Muscle of leg (tissue), 16 donors: ENCODE measurements at places on chromosomes 4 and X. TPM values are rescaled to one million over a fixed set of nuclear protein-coding genes. Genes with fewer than 3 reads are reported as not detected.
A peak's percentile ranks its signal among the peaks of the same experiment; 100 is the strongest.

The DCAF12L1 gene
- 1.4 TPM for polyA plus RNA-seq

GRCh38 chrX:101370888-101371504 lies 15.0 kb downstream of the BTK start:
- peak; percentile 12 for DNase-seq

GRCh38 chr4:101153653-101154052 lies 193.7 kb downstream of the PPP3CA start:
- no peak for DNase-seq

The GPRIN3 gene
- polyA plus RNA-seq: 3.0 TPM

GRCh38 chr4:145531223-145531622 lies 49.6 kb downstream of the SMAD1 start:
- DNase-seq: peak; percentile 90

GRCh38 chr4:142330311-142330710 lies 515.8 kb downstream of the INPP4B start:
- DNase-seq: no peak

DNA sequence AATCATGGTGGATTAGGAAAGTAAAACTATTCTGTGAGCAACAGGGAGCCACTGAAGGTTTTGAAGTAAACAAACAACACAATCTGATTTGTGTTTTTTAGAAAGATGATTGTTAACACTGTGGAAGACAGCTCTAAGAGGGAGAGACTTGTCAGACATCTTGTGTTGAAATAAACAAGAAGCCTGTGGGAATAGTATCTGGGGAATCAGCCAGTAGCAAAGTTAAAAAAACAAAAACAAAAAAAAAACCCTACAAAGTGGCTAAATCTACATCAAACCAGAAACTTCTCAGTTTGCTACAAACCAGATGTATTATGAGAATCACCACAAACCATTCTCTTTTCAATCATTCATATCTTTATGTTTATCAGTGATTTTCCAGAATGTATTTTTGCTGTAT lies 125.7 kb upstream of the GPC4 start:
- peak; percentile 54 for DNase-seq

- DNase-seq: peak; percentile 89
Measured at GRCh38 chrX:155027509-155028066, 944 bp downstream of the FUNDC2 start.

- no peak for DNase-seq
Measured at GRCh38 chr4:108427946-108428485, 192.4 kb upstream of the RPL34 start.

The RENBP gene
- polyA plus RNA-seq: 4.3 TPM

- no peak for DNase-seq
Measured at GRCh38 chr4:39524161-39524957, 2.9 kb downstream of the UGDH start.

GRCh38 chrX:39688576-39689375 lies 409.0 kb downstream of the BCOR start:
- peak; percentile 83 for DNase-seq

GRCh38 chrX:119693040-119693995 lies at the start of gene SEPTIN6:
Gene SEPTIN6 (minus strand): TSS chrX:119693168. CDS start chrX:119693105, 63 bp downstream.
- peak; percentile 94 for DNase-seq

The PABPC1L2A gene
- not detected for polyA plus RNA-seq

DNA sequence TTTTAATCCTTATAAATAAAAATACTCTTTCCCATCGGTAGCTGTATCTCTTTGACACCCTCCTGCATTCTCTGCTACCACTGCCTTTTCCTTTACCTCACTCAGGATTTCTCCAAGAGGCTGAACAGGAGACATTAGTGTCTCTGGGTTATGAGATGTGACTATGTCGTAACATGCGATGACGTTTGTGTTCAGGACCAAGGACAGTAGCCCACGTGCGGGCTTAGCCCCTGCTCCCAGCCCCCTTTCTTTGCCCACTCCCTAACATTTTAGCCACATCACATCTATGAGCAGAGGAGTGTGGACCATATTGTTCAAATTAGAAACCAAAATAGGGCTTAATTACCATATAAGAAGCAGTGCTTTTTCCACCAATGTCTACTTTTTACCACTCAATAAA lies 369.3 kb downstream of the FBXW7 start:
- DNase-seq: peak; percentile 36

DNA sequence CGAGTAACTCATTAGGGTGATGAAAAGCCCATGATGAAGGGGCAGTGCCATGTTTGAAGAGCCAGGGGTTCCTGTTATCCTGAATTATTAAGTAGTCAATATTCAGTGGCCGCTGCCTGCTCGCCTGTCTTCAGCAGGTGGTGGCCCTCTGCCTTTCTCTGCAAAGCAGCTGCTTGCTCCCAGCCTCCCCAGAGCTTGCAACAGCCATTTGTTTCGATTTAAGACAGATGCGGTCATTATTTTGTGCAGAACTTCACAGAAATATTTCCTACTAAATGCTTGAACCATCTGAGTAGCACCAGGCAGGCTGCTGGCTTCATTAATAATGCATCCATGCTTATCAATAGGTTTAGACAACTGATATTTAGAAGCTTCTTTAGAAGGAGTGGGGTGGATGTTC lies 104.3 kb upstream of the TTC29 start:
- DNase-seq: peak; percentile 55

DNA sequence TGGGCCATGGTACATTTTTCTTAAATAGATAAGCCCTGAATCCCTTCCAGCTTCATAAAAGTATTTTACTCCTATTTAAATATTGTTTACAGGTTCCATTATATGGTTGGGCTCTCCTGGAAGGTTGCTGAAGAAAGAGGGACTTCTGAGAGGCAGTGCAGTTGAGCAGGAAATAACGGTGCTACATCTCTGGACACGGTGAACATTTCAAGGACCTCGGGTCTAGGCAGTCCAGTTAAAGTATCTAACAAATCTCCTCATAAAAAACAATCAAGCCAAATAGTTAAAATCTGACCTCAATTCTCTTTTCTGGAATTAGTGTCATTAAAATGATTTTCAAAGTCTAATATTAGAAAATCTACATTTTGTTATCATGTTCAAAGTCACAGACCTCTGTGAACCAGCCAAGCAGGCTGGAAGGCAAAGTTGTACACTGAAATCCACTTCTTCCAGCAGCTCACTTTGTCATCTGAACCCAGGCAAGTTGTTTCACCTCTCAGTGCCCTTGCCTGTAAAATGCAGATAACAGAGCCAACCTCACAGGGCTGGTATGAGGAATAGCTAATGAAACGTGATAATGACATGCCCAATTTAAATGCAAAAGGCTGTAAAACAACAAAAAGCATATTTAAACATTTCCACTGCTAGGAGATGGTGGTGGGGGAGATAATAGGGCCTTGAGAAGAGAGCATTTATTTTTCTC lies 267.0 kb upstream of the KLF3 start:
- DNase-seq: no peak

The IDS gene
- 23.3 TPM for polyA plus RNA-seq

DNA sequence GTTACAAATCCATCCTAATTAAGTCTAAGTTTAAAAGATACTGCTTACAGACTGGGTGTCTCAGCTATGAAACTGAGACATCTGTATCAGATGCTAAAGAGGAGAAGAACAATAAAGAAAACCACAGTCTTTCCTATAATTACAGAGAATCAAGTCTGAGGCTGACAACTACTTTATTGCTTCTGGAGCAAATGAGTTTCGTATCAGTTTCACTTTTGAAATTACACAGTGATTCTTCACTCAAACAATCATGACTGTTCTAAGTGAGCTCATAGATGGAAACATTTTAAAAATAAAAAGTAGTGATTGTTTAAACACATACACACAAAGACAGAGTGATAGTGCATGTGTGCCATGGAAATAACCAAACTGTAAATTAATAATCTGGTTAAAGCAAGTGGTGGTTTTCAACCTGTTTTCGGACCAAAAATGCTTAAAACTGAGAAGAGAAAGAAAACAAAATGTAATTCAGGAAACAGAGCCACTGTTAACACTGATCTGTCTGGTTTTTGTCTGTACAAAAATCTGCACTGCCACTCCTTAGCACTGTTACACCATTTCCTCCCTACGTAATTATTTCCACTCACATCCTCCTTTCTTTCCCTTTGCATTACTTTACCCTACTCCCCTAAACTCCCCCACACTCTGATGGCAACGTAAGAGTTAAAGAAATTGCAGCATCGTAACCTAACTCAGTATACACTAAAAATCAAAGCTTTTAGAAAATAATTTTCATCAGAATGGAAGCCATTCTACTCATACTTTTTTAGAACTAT lies 12.5 kb downstream of the RFC1 start:
- DNase-seq: peak; percentile 76

- DNase-seq: peak; percentile 71
Measured at GRCh38 chr4:120517966-120518365, 404.6 kb downstream of the PRDM5 start.
